ENCODE measurements at places on chromosomes 13 and 19.

DNA sequence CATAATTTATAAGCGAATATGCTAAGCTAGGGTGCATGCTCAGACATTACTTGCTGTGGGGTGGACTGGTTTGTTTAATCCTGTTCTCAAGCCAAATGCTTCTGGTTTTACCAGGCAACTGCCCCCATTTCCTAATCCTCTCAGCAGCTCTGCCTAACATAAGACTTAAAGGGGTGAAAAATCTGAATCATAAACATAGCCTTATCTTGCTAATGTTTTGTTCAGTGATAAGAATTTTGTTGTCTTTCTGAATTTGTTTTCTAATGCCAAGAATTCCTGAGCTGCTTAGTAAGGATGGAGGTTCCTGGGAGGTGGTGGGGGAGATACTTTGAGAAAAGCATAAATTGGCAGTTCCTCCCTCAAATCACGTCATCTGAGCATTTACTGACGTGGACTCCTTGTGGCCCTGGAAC lies 42.7 kb downstream of the ING1 start:
- no peak for DNase-seq

DNA sequence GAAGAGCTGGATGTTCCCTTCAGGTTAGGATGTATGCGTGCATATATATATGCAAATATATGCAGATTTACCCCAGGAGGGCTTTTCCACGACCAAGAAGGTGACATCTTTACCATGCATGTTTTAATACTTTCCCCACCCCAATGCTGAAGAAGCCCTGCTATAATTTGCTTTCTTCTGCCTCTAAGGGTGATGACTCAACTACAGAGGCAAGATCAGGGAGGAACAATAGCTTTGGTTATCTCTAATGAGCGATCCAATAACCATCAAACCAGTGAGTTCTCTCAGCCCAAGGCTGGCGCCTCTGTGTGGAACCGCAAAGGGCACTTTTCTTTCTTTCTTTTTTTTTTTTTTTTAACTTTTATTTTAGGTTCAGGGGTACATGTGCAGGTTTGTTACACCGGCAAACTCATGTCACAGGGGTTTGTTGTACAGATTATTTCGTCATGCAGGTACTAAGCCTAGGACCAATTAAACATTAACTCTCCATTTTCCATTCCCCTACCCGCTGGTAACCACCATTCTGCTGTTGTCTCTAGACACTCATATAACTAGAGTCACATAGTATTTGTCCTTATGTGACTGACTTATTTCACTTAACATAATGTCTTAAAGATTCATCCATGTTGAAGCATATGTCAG lies 25.7 kb upstream of the UBE2L5 start:
- DNase-seq = no peak

GRCh38 chr19:38267761-38268483 lies 3.5 kb downstream of the SPINT2 start:
- DNase-seq = no peak

- DNase-seq = no peak
These were observed at the start of gene THSD1 for GRCh38 chr13:52405767-52406494. THSD1 (minus strand) TSS chr13:52406172; CDS start chr13:52402600, 3,572 bp downstream.

- DNase-seq = no peak
These were observed 82.0 kb downstream of the OLFM4 start for GRCh38 chr13:53110614-53111013.

GRCh38 chr19:9044449-9044848 lies 34.2 kb upstream of the MUC16 start:
- DNase-seq = no peak

DNA sequence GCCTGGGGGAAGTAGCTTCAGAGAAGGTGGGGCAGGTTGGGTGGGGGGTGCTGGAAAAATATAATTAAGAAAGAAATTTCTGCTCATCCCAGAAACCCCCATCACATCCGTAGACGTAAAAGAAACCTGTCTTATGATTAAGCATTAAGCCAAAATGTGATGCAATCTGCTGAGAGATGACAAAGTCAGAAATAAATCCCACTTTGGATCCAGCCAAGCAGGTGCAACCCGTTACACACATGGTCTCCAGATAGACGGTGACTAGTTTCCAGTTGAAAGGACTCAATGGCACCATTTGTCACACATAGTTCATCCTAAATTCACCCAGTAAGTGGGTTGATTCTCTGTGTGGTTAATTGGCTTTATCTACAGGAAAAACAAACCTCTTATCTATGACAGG lies 34.1 kb downstream of the PSG5 start:
- no peak for DNase-seq

DNA sequence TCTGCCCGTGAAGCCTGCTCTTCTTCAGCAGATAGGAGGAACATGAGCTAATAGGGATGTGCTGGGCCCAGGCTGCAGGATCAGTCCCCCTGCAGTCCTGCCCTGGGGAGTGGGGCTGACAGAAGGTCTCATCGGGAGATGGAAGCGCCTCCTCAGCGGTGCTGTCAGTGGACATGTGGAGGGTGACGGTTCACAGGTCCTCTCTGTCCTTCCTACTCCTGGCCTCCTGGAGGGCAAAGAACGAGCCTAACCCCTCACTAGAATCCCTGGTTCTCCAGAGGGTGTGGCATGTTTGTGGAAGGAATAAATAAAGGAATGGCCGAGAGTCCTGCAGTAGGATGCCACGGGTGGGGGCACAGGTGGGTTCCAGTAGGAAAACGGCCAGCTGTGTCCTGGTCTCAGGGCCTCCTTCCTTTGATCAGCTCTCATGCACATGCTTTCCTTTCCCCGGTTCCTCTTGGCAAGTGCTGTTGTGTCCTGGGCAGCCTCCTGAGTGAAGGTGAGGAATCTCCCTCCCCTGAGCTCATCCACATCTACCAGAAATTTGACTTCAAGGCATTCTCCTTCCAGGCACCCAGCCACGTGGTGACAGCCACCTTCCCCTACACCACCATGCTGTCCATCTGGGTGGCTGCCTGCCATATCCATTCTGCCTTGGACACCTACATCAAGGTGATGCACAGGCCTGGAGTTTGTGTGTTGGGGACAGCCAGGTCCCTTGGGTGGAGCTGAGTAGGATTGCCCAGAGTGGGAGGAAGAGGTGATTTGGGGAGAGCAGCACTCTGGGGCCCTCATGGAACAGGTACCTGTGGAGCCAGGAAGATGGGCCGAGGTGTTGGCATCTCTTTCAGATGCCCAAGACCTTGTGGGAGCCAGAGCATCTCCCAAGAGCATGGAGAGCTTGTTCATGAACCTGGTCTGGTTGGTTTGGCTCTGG lies 28.6 kb upstream of the ZNF492 start:
- DNase-seq = no peak

DNA sequence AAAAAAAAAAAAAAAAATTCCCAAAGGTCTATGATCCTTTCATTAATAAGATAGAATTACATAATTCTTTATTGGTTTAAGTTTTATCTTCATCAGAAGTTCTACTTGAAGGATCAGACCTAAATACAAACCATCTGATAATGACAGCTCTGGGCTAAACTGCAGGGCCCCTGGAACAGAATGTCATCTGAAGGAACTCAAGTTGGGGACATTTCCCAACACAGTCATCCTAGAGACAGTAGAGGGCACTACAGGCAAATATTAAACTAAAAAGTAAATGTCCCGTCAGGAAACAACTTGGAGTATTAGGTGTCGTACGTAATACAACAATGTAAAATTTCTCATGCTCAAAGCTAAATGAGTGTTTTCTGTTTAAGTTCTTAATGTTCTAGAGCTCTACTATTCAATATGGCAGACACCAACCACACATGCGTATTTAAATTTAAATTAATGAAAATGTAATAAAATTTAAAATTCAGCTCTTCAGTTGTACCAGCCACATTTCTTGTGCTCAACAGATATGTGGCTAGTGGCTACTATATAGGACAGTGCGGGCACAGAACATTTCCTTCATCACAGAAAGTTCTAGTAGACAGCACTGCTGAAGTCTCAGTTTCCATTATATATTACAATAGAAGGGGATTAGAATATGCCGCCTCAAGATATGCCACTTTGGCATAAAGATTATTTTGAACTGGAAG lies 21.8 kb upstream of the NAXD start:
- DNase-seq = no peak

- DNase-seq = no peak
These were observed 85.6 kb downstream of the RXFP2 start for GRCh38 chr13:31824705-31825517.

DNA sequence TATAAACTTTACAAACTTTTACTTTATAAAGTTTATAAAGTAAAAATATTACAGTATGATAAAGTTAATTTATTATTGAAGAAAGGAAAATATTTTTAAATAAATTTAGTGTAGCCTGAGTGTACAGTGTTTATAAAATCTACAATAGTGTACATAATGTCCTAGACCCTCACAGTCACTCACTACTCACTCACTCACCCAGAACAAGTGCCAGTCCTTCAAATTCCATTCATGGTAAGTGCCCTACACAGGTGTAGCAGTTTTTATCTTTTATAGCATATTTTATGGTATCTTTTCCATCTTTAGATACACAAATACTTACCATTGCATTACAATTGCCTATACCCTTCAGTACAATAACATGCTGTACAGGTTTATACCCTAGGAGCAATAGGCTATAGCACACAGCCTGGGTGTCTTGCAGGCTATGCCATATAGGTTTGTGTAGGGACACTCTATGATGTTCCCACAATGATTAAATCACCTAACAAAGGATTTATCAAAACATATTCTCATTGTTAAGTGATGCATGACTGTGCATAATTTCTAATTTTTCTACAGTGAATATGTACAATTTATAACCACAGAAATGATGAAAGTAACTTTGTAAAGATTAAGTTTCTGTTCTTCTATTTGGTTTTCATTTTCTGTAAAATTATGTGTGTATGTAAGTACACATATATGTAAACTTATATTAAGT lies 98.0 kb downstream of the SPRY2 start:
- no peak for DNase-seq

DNA sequence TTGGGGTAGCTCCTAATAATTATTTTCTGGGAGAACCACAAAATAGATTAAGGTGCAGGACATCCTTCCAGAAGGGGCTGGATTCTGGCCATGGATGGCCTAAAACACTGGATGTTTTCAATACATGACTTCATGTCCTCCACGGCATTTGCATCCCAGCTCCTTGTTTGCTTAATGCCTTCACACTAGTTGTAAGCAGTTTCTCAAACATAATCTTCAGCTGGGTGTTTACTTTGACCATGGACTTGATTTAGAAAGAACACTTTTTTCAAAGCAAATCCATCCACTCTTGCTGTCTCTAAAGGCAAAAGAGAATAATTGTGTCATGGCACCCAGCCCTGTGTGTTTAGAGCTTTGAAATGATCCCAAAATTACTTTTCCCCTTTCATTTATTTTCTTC lies 82.5 kb upstream of the GSX1 start:
- no peak for DNase-seq

- no peak for DNase-seq
These were observed 24.1 kb downstream of the NKPD1 start for GRCh38 chr19:45136507-45137178.
